Stimulated activated CD4-positive, alpha-beta T cell treated with anti-CD3 and anti-CD28 coated beads, Interleukin-1b, Interleukin-23, amount 100 ng/mL, for 1 hour (primary cell): ENCODE measurements at places on chromosomes 4 and X.

GRCh38 chrX:39941332-39941920 lies 156.3 kb downstream of the BCOR start:
- no peak for DNase-seq

GRCh38 chrX:70470850-70471289 lies 26.2 kb downstream of the DLG3 start:
- DNase-seq, result no peak

DNA sequence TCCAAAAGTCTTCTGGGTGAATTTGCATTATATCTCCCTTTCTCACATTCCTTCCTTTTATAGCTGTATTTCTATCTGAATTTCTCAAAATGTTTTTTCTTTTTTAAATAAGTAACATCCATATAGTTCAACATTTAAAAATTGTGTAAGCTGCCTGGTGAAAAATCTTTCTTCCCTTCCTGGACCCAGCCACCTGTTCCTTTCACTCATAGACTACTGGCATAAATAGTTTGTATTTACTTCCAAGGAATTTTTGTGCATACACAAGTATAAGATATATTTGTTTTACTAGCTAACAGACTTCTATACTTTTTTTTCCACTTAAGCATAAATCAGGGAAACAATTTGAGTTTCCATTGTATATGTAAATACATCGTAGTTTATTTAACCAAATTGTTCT lies 35.7 kb downstream of the PACRGL start:
- DNase-seq, result no peak

- DNase-seq, result no peak
Observed at GRCh38 chr4:27206009-27206408, 345.4 kb downstream of the STIM2 start.

GRCh38 chr4:68463796-68464195 lies 16.5 kb downstream of the TMPRSS11E start:
- DNase-seq, result no peak

DNA sequence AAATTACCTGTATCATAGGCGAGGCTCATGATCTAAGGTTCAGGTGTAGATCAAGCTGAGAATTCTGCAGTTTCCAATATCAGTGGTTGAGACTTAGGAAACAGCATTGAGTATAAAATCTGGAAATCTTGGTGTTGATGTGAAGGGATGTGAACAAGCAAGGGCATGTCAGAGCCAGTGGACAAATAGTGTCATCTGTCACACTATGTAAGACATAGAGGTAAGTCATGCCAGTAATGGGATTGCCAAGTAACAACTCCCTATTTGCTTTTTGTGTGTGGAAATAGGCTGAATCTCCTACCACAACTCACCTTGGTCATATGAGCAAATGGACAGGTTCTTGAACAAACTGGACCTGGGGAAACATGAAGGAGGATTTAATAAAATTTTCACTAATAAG lies 334.5 kb upstream of the EMCN start:
- DNase-seq, result no peak

- no peak for DNase-seq
Observed at GRCh38 chr4:24411806-24412205, 172.5 kb downstream of the DHX15 start.

DNA sequence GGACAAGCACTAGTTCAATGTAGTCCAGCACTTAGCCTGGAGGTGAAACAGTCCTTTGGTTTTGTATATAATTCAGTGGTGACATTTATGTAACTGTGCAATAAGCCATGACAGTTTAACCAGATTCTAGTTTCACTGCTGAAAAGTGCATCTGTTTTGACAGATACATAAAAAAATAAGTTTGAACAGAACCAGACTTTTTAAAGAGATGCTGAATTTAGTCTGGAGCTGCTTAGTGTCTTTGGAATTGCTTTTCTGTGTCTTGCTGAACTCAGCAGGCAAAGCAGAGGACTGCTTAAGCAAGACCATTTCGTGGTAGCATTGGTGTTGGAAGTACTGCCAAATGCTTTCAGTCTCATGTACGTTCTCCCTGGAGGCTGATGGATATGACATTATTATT lies 393.5 kb downstream of the MAPK10 start:
- DNase-seq, result no peak

GRCh38 chr4:17356926-17357325 lies 155.0 kb downstream of the QDPR start:
- DNase-seq, result no peak

GRCh38 chrX:140141444-140142029 lies 176.2 kb upstream of the CXorf66 start:
- DNase-seq, result no peak

- no peak for DNase-seq
Observed at GRCh38 chr4:109708990-109709389, 5.7 kb upstream of the CASP6 start.

- DNase-seq, result no peak
Observed at GRCh38 chr4:13626492-13627177, 890 bp downstream of the BOD1L1 start.

- DNase-seq, result no peak
Observed at GRCh38 chr4:183180096-183180495, 81.0 kb downstream of the WWC2 start.

- DNase-seq, result no peak
Observed at GRCh38 chr4:3041192-3042142, 32.9 kb downstream of the HTT-AS start.

DNA sequence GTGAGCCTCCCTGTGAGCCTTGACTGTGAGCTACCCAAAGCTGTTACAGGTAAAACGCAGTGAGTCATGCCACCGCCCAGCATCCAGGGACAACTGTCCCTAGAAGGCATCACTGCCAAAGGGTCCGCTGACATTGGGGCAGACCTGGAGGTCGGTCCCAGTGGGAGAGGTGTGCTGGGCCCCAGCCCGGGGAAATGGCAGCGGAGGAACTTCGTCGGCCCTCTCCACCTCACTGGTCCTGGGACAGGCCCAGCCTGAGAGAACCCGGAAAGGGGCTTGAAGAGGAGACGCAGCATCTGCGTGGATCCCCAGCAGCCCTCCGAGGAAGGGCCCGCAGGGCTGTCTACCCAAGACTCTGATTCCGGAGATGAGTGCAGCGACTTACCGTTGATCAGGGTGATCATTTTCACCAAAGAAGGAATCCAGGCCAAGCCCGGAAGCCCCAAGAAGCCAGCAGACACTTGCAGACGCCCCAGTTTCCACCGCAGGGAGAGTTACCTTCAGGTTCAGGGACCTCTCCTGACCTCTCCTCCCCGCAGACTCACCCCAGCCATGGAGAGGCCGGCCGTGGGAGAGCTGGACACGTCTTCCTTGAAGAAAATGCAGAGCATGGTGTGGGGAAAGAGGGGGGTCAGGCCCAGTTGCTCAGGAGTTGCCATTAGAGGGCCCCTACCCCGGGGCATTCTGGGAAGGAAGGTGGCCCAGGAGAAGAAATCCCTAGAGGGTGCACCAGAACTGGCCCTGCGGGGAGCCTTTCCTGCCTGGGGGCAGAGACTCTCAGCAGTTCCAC lies 51.2 kb downstream of the CXorf49B start:
- no peak for DNase-seq

DNA sequence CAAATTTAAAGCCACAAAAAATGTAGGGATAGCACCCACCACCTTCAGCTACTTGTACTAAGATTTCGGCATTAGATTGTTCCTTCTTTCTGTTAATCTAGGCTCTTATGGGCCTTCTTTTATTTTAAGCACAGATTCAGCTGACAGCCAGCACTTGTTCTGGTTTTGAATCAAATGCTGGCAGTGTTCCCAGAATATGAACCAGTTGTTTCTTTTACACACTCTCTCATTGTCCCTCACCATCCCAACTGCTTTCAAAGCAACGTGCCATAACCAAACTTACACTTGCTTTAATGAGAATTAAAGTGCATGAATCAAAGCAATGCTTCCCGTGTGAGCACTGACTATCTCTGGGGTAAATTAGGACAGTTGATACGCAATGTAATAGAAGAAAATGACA lies 744.5 kb upstream of the FAM241A start:
- DNase-seq, result no peak

GRCh38 chr4:2950221-2950989 lies 12.8 kb downstream of the NOP14 start:
- no peak for DNase-seq

- no peak for DNase-seq
Observed at GRCh38 chrX:83997781-83998180, 136.8 kb downstream of the CYLC1 start.

DNA sequence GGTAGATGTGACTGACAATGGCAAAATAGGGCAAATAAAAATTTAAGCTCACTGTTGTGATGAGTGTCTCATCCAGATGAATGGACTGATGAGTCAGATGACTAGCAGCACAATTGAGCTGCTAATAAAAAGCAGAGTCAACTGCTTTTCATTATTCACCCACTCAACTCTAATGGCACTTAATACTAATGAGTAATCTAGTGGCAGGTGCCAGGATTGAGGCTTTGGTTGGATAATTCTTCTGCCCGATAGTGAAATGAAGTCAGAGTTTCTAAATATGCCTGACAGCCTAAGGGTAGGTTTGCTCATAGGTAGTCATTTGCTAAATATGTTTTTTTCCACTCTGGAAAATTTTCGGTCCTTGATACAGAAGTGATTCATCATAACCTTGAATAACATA lies 10.4 kb downstream of the OGT start:
- DNase-seq, result no peak
